ENCODE measurements at places on chromosomes 7 and 10.

- no peak for DNase-seq
- no peaks in the 10 kb centered on the region for H3K27me3 ChIP-seq
- no peaks in the 10 kb centered on the region for H3K36me3 ChIP-seq
- no peaks in the 10 kb centered on the region for H3K4me1 ChIP-seq
- no peak overlapping the region for H3K4me3 ChIP-seq
Measured at GRCh38 chr10:60565492-60565891, 175.8 kb upstream of the ANK3 start.

GRCh38 chr7:6398943-6399342 is 48.8 kb downstream of the DAGLB start:
- DNase-seq = no peak
- H3K4me1 ChIP-seq = no peaks in the 10 kb centered on the region
- no peak overlapping the region for H3K27ac ChIP-seq
- H3K4me3 ChIP-seq = no peak overlapping the region
- H3K36me3 ChIP-seq = peaks cover 7% of the 10 kb centered on the region

DNA sequence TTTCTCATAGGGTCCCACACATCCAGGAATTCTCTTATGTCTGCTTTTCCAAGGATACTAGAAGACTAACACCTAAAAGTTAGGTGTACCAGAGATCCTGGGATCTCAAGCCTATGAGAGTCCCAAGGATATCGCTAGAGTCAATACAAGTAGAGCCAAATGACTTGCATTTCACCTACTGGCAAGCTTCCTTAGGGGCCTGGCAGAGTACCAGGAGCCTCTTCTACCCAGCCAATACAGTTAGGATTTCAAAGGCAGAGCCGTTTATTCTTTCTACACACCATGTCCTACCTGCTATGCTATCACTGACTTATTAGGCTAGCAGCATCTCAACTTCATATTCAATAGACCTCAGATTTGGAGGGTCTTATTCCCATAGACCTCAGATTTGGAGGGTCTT is 53.5 kb upstream of the UNC5B start:
- H3K27me3 ChIP-seq = no peaks in the 10 kb centered on the region
- H3K36me3 ChIP-seq = no peaks in the 10 kb centered on the region
- H3K27ac ChIP-seq = no peak overlapping the region
- H3K4me3 ChIP-seq = no peak overlapping the region
- H3K4me1 ChIP-seq = no peaks in the 10 kb centered on the region

GRCh38 chr7:41005374-41005901 is 697.5 kb downstream of the INHBA start:
- H3K4me1 ChIP-seq = no peaks in the 10 kb centered on the region
- no peak for DNase-seq
- no peak overlapping the region for H3K4me3 ChIP-seq
- H3K27me3 ChIP-seq = no peaks in the 10 kb centered on the region

- H3K36me3 ChIP-seq = no peaks in the 10 kb centered on the region
- DNase-seq = peak; percentile 25
- H3K4me1 ChIP-seq = no peaks in the 10 kb centered on the region
- no peaks in the 10 kb centered on the region for H3K27me3 ChIP-seq
- H3K4me3 ChIP-seq = no peak overlapping the region
Measured at GRCh38 chr10:94066411-94066810, 72.7 kb downstream of the PLCE1 start.
